ENCODE measurements at places on chromosomes 7 and 10. TPM values are rescaled to one million over a fixed set of nuclear protein-coding genes. Genes with fewer than 3 reads are reported as not detected.

Gene TMEM176A
- 0.43 TPM for total RNA-seq

Gene SPACDR
- total RNA-seq = 3.2 TPM

Gene CLDN4
- 1.3 TPM for total RNA-seq

Gene GPER1
- total RNA-seq = not detected

Gene MUC3A
- total RNA-seq = not detected

Gene CRHR2
- total RNA-seq = not detected

Gene TRIM73
- total RNA-seq = 27.9 TPM

Gene NACAD
- total RNA-seq = 1.6 TPM

Gene GPR37
- not detected for total RNA-seq

Gene FXYD4
- total RNA-seq = not detected

Gene LRRC17
- total RNA-seq = 0.18 TPM

Gene SFTPD
- total RNA-seq = not detected

Gene TMEM140
- 20.7 TPM for total RNA-seq

Gene RELN
- not detected for total RNA-seq

Gene SPDYE8
- not detected for total RNA-seq

Gene SDK1
- total RNA-seq = 1.7 TPM

Gene FRAT1
- 21.7 TPM for total RNA-seq
